ENCODE measurements at places on chromosomes 6 and 20.

DNA sequence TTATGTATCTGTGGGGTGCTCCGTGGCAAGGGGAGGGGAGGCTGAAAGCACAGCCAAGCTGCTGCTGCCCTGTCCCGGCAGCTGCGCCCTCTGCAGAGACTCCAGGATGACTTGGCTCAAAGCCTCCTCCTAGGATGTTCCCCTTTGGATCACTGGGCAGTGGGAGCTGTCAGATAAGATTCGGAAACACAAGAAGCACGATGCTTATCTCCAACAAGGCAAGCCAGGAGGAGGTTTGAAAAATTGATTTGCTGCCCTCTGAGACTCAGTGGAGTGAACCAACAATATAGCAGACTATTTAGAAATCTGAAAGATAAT is 776.4 kb downstream of the C6orf118 start:
- DNase-seq: no peak

GRCh38 chr6:13924949-13925881 is at the start of gene RNF182:
Gene RNF182, plus strand, starts transcription at chr6:13924952. Its CDS starts 52,168 bp downstream, at chr6:13977120.
- no peak for DNase-seq

DNA sequence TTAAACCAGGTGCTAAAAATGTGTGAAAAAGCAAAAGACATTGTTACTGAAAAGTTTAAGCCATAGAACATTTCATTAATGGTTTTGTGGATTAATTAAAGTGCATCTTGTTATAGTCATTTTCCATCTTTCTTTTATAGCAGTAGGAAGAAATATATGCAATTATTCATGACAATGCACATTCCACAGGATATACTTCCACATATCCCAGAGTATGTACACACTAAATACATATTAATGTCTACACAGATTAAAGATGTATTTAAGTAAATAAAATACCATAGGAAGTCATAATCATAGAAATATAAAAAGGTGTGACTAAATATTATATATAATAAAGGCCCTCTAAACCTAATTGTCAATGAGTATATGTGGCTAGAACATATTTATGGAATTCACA is 578.8 kb downstream of the PHF3 start:
- DNase-seq: no peak

- DNase-seq: no peak
Observed at GRCh38 chr6:20905377-20905776, 371.1 kb downstream of the CDKAL1 start.

DNA sequence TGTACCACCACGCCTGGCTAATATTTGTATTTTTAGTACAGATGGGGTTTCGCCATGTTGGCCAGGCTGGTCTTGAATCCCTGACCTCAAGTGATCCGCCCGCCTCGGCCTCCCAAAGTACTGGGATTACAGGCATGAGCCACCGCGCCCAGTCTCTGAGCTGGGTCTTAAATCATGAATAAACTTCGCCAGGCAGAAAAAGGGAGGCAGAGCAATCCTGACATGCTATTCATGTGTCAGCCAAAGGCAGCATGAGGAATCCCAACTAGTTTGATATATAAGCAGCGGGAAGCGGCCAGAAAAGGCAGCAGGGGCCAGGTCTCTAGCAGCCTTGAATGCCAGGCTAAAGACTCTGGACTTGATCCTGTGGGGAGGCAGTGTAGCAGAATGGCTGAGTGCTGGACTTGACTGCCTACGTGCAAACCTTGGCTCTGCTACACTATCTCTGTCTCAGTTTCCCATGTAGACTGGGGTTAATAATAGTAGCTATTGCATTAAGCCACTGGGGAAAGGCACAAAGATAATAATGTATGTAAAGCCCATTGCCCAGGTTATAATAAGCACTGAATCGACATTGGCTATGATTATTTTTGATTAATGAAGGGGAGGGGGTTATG is 1.8 kb downstream of the PROCR start:
- DNase-seq: no peak

- no peak for DNase-seq
Observed at GRCh38 chr6:122619309-122619708, 9.1 kb downstream of the PKIB start.

GRCh38 chr6:130494729-130495128 is 128.9 kb downstream of the TMEM200A start:
- no peak for DNase-seq

DNA sequence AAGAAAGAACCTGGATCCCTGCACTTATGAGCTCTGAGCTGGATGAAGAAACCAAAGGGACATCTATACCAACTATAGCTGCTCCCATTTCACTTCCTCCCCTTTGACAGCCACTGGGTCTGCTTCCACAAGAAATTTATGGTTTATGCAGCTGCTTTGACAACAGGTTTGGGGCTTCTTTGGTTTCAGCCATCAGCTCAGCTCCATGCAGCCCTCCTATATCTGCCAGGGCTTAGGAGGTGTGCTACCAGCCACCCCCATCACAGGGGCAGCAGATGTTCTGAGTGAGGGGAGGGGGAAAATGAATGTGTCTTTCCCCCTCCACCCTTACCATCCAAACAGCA is 29.2 kb upstream of the PKHD1 start:
- no peak for DNase-seq

DNA sequence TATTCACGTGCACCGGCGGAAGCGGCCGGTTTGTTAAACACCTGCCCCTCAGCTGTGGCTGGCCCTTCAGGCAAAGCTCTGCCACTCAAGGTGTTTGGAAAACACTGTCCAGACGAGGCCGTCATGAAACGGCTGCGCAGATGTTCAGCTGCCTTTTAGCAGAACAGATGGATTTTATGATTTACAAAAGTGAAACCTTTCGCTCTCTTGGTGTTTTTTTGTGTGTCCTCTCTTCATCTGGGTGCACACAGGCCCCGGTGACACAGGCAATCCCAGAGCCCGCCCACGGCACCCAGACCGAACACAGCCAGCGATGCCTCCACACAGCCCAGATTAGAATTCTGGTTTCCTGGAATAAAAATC is 397.0 kb downstream of the SMOC2 start:
- no peak for DNase-seq
